Stimulated activated memory B cell treated with anti-CD40 and anti-IgM and Interleukin-4, amounts not matched to agents 10 μg/mL and 1 μg/mL and 100 μg/mL, for 72 hours (primary cell): ENCODE measurements at places on chromosomes 2 and 18.

DNA sequence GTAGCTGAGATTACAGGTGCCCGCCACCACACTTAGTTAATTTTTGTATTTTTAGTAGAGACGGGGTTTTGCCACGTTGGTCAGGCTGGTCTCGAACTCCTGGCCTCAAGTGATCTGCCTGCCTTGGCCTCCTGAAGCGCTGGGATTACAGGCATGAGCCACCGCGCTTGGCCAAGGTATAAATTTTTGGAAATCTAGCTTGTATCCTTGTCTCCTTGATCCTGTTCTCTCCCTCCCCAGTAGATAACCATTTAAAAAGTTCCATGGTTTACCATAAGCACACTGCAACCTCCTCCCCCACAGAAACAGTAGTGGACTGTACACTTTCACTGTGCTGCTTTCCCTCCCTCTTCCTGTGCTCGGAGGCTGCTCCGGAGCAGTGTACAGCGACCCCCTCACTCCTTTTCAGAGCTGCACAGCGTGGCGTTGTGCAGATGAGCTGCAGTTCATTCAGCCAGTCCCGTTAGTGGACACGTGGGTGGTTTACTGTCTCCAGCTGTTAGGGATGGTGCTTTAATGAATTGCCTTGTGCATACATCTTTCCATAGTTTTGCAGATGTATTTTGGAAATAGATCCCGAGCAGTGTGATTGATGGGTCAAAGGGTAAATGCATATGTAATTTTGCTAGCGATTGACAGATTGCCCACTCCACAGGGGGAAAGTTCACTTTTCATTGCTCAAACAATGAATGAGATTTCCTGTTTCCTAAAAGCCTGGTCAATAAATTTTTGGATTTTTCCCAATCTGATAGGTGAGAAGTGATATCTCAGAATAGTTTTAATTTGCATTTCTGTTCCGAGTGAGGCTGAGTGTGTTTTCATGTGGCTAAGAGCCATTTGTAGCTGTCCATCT lies 14.8 kb downstream of the ASB1 start:
- ATAC-seq, result no peak

DNA sequence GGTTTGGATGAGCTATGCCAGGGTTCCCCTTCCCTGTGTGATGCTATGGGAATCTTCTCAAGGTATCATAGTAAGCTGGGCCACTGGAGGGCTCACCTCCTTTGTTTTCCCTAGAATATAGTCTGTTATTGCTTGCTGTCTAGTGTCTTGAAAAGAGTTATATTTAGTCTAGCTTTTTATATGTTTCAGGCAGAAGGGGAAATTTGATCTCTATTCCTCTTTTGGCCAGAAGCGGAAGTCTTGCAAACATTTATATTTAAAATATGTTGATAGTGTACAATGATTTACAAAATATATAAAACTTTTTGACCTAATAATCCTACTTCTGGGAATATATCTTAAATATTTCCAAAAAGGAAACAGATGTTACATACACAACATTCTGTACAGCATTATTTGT lies 260.7 kb downstream of the FHOD3 start:
- no peak for ATAC-seq

- no peak for ATAC-seq
Observed at GRCh38 chr18:60188958-60189357, 183.6 kb downstream of the MC4R start.

- ATAC-seq, result no peak
Observed at GRCh38 chr18:5285326-5285725, 10.2 kb downstream of the ZBTB14 start.
